ENCODE measurements at places on chromosomes 11 and 22. TPM values are rescaled to one million over a fixed set of nuclear protein-coding genes. Genes with fewer than 3 reads are reported as not detected.

OR52E8 gene
- not detected for total RNA-seq

OR51B4 gene
- not detected for total RNA-seq

DENND5A gene
- total RNA-seq: 42.8 TPM

PKP3 gene
- total RNA-seq: 41.0 TPM
